Urinary bladder (tissue), 4 donors: ENCODE measurements at places on chromosomes 2 and 18. TPM values are rescaled to one million over a fixed set of nuclear protein-coding genes. Genes with fewer than 3 reads are reported as not detected.

Gene VWC2L
- not detected for polyA plus RNA-seq

Gene ATP6V1C2
- 0.56 TPM for polyA plus RNA-seq

Gene PLGLB1
- 1.7 TPM for polyA plus RNA-seq

- DNase-seq: no peak
Observed at GRCh38 chr2:32844253-32844652, 102.5 kb upstream of the LTBP1 start.

GRCh38 chr2:151845481-151845880 is 17.3 kb upstream of the ARL5A start:
- DNase-seq: no peak

DNA sequence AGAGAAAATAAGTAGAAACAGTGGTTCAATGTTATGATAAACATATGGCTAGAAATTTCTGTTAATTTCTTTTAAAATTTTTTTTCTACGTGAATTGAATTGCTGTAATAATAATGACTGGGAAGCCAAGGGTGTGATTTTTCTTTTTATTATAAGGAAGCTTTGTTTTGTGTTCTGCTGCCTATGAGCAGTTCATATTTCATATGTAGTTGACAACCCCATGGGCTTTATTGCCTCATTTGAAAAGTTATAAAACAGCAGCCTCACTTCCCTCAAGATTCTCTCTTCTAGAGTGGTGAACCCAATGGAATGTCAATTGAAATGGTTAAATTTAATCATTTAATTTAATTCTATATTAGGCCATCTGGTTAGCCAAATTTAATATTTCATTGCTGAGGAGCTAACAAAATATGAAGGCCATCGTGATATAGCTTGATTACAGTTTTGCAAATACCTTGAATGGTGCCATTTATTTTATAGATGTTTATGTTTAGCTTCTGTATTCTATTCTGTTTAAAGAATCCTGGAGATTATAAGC is 72.6 kb upstream of the DOCK10 start:
- DNase-seq: no peak

GRCh38 chr2:191226196-191226595 is 19.0 kb upstream of the MYO1B start:
- DNase-seq: no peak

GRCh38 chr2:68798569-68798968 is 64.0 kb downstream of the ARHGAP25 start:
- DNase-seq: no peak

DNA sequence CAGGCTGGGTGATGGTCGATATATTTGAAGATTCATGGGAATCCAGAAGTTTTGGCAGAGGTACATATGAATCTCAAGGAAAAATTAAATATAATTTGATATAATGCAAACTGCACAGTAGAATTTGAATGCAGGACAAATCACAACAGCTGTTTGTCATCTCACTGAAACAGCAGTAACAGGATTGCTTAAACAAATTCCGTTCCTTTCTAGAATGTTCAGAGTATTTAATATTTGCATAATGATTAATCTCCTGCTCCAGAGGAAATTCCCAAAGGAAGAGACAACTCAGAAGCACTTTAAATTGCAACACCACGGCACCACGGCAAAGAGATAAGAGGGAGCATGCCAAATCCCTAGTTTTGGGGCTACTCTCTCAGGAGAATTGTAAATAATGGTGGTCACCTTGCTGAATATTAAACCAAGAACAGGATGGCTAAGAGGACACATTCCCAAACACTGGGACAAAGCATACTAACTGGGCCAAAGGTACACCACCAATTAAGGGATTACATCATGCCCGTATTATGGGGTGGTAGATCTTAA is 67.8 kb upstream of the MAP4K3 start:
- DNase-seq: no peak

- no peak for DNase-seq
Observed at GRCh38 chr2:173427887-173428668, 73.4 kb downstream of the CDCA7 start.

DNA sequence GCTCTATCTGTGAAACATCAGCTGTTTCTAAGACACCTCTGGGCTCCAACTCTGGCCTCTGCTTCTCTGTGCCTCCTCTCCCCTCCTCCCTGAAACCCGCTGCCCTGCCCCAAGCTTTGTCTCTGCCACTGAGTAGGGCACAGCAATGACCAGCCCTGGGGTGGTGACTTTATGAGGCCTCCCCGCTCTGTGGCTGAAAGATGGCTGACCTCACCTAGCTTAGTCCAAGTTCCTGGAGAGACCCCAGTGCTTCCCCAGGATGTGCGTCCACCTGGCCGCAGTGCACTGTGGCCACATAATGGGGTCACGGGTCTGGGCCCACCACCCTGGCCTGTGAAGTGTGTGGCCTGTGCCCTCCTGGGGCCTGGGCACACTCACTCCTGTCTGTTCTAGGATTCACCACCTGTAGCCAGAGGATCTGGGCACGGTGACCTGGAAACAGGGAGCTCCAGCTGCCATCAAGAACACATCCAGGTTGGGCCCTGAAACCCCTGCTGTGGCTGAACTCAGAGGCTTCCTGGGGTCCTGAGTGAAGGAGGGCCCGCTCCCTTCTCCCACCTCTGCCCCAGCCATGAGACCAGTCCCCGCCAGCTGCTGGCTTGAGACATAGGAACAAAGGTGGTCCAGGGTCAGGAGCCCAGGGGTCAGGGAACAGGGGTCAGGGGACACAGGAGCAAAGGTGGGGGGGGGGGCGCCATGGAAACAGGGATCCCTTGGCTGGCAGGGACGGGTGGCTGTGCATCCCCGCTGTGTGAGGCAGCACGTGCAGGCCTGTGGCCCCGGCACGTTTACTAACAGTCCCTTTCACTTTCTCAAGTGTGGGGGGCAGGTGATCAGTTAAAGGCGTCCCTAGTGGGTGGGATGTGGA is 29.3 kb upstream of the OTOS start:
- no peak for DNase-seq

DNA sequence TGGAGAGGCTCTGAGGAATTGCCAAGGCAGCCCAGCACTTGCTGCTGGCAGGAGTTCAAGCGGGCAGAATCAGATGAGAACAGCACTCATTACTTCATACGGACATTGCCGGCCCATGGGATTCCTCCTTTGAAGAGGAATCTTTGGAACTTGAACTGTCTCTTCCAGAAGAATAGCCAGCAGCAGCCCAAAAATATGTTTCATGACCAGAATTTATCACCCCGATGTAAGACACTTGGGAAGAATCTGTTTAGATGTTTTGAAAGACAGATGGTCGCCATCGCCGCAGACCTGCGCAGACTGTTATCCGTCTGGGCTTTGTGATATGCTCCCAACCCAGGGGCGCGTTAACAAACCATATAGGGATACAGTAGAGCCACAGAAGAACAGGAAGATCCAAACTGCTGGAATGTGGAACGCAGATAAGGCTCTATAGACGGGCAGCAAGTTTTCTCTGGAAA is 3.7 kb upstream of the ADI1 start:
- no peak for DNase-seq

GRCh38 chr2:63320669-63321068 is 267.6 kb downstream of the WDPCP start:
- DNase-seq: no peak

- DNase-seq: no peak
Observed at GRCh38 chr2:47028171-47028570, 112.6 kb upstream of the MCFD2 start.

GRCh38 chr2:32671885-32672533 is 44.2 kb downstream of the TTC27 start:
- no peak for DNase-seq

GRCh38 chr2:8537562-8538155 is 144.2 kb upstream of the ID2 start:
- DNase-seq: no peak

- no peak for DNase-seq
Observed at GRCh38 chr18:3354506-3354905, 92.6 kb downstream of the MYL12B start.

- DNase-seq: no peak
Observed at GRCh38 chr2:129277585-129277981, 701.9 kb upstream of the RAB6C start.

- no peak for DNase-seq
Observed at GRCh38 chr2:108351889-108352288, 25.9 kb upstream of the SULT1C4 start.
